ENCODE measurements at places on chromosomes 6 and 20.

GRCh38 chr6:31355583-31355948 is 1.4 kb downstream of the HLA-B start:
- no peak for DNase-seq

DNA sequence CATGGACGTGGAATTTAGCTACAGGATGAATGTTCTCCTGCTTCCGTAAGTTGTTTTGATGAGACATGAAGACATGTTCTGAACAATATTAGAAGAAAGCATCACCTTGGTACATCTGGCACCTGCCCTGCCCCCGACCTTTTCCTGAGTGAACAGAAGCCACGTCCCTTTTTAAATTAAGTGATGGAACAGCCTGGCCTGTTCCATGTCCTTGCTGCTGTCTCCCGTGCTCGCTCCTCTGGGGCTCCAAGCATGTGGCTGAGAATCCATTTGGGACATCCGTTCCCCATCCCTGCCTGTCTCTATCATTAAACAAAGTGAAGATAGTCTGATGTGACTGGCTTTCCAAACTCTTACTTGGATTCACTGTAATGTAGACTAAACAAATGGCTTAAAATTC is 36.4 kb downstream of the ERMARD start:
- DNase-seq, result peak; percentile 49

- DNase-seq, result no peak
These were observed 8.1 kb downstream of the SCRT2 start for GRCh38 chr20:667351-668034.

- DNase-seq, result no peak
These were observed 200.5 kb downstream of the PLCB4 start for GRCh38 chr20:9269280-9269971.

DNA sequence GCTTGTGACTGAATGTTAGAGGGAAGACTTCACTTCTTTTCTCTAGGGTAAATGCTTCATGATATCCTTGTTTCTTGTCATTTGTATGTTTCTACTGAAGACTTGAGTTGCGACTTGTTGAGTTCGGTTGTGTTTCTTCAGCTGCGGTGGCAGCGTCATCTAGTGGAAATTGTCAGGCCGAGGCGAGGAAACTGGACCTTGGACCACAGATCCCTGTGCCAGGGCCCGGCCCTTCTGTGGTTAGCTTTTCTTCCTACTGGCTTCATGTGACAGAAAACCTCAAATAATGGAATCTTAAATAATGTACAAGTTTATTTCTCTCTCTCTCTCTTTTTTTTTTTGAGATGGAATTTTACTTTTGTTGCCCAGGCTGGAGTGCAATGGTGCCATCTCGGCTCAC is 12.4 kb downstream of the MTHFD1L start:
- DNase-seq, result no peak

GRCh38 chr20:21324126-21324525 is 21.0 kb downstream of the XRN2 start:
- DNase-seq, result no peak

GRCh38 chr6:29809249-29809648 is 18.4 kb upstream of the HLA-G start:
- no peak for DNase-seq

DNA sequence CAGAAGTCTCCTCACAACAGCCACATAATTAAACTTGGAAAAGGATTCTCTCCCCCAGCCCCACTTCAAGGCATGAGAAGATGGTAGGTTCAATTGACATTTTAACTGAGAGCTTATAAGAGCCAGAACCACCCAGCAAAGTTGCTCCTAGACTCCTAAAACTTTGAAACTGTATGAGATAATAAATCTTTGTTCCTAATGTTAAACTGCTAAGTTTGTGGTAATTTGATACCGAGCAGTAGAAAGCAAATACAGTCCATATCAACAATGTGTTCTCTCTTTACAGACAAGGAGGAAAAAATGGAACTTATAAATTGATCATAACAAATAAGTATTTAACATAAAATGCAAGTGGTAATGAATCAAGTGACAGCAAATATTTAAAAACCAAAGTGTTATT is 831.8 kb downstream of the MAFB start:
- DNase-seq, result no peak

GRCh38 chr6:167832497-167833395 is 6.0 kb downstream of the AFDN start:
- no peak for DNase-seq

DNA sequence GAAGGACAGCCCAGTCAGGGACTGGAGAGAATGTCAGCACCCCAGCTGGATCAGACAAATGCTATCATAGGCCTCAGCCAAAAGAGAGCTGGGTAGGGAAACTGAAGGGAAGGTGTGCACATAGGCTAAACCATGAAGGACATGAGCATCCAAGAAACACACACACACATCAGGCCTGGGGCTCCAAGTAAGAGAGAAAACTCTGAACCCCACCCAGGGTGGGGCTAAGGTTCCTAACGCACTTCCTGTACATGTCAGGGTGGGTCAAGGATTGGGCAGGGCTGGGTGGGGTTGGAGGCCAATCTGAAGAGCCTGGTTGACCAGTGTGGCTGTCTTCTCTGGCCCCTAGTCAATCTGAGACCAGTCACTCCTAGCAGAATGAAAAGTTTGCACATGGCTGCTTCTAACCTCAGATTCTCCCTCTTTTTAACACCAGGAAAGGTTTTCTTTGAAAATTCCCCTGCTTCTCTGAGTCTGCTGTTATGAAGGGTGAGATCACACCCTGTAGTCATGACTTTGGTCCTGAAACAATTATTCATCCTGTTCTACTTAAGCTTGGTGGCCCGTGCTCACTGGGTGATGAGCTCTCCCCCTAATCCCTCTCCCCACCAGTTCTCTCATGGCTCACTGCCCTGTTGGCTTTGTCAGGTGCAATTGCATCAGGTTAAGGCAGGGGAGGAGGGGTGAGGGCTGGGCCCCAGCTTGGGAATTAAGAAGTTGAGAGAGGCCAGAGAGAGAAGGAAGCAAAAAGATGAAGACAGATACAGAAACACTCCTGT is 88.4 kb downstream of the MAFB start:
- DNase-seq, result no peak

DNA sequence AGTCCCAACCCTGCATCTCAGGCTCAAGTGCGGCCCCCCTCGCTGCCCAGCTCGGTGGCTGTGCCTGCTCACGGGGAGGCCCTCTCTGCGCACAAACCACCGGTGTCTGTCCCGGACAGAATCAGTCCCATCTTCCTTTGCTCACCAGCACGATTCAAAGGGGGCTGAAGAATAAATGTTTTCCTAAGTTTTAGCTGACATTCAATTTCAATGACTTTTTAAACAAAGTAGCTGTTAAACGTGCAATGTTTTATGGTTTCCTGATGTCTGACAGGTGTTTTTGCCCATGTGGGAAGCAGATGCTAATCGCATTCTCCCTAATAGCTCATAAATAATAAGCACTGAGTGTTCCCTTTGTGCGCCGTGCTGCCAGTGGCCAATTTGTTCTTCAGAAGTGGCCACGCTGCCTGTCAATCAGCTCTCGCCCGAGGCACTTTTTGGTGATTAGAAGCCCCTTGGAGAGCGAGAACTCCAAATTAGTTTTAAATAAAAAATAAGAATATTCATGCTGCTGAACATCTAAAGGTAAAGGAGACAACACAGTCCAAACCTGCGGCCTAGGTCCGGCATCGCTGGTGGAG is 26.3 kb downstream of the BHLHE23 start:
- DNase-seq, result no peak

GRCh38 chr20:44883214-44883902 is 2.1 kb upstream of the YWHAB start:
- no peak for DNase-seq

DNA sequence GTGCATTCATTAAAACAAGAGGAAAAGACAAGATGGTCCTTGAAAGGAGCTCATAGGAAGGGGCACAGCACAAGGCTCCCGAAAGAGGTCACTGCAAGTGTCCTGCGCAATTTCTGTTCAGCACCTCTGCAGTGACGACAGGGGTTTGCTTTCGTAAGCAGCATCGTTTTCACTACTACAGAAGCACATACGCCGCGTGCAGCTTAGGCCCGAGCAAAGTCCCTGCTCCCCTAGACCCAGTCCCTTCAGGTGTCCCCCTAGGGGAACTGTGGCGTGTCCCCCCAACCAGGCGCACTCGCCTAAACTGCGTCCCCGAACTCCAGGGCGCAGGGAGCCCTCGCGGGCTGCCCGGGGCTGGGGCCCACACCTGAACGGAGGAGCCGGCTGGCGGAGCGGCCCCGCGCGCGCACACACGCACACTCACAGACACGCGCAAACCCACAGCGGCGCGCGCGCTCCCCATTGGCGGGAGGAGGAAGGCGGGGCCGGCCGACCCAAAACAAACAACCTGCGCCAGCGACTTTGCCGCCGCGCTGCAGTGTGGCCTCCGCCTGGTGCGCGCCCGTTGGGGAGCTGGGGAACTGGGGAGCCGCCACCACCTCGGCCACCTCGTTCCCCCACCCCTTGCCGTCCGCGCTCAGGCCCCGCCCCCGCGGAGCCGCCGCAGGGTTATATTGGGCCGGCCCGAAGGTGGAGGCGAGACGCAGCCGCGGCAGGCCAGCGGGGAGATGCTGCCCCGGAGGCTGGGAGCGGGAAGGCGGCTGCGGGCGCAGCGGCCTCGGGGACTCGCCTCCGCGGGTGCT is at the start of gene FOXQ1:
FOXQ1 (plus strand) TSS at position 699 of the 803 bp plus-strand sequence. CDS start 607 bp downstream, outside the sequence.
- DNase-seq, result no peak

DNA sequence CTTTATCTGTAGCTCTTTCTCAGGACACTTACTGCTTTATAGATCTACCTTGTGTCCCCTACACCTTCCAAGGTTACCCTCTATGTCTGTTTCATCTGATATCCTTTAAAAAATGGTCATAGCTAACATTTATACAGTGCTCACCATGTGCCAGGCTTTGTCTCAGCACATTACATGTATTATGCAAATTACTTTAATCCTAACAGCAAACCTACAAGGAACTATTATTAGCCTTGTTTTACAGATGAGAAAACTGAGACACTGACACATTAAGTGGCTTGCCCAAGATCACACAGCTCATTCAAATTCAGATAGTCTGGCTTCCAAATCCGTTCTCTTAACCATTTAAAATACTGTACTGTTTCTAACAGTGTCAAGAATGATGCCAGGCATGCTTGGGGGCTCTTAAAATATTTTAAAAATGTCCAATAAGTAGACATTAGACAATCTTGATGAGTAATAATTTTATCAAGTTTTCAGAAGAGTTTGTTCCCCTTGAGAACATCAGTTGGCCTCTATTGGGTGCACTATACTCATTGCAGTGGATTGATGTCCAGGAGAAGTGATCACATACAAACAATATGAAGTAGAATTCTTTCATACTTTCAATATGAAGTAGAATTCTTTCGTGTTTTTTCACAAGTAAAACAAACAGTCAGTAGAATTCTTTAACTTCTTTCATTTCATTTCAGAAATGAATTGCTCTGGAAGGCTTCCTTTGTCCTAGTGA is 69.6 kb downstream of the DNAH8 start:
- DNase-seq, result no peak

DNA sequence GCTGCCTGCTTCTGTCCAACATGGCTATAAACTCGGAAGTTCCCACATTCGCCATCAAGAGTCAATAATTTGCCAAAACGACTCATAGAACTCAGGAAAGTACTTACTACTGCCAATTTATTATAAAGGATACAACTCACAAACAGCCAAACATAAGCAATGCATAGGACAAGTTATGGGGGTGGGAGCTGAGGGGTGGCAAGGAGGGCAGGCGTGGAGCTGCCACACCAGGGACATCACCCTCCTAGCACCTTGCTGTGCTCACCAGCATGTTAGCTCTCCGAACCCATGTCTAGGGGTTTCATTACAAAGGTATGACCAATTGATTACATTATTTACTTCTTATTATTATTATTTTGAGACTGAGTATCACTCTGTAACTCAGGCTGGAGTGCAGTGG is 12.4 kb downstream of the EIF2S2 start:
- DNase-seq, result no peak

- no peak for DNase-seq
These were observed 1.0 kb downstream of the PCIF1 start for GRCh38 chr20:45935416-45936046.

- no peak for DNase-seq
These were observed 47.9 kb downstream of the COL11A2 start for GRCh38 chr6:33144373-33144772.

GRCh38 chr20:37703035-37703845 is 9.4 kb downstream of the CTNNBL1 start:
- no peak for DNase-seq

DNA sequence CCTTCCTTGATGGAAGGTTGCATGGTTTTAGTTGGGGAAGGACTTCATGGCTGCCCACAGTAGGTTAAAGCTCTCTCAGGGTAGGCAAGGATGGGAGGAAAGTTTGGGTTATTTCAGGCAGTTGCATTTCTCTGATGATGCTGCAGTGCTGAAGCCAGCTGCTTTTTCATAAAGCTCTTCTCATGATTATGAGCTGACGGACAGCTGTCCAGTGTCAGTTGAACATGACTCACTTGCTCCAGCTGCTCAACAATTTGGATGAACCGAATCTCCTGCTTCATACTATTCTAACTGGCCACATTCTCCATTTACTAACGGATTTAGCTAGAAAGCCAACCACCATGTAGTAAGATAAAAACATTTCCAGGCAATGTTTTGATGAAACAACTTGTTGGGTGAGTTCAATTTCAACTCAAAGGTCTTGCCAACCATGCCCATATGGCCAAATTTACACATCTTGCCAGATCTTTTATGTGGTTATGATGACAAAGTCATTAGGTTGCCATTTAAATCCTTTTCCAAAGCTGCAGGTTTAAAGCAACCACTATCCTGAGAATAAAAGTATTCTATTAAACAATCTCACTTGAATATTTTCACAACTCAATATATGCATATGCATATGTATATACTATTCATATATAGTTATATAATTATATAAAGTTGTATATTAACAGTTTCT is 125.9 kb downstream of the HS3ST5 start:
- no peak for DNase-seq

GRCh38 chr6:3868544-3868943 is 19.4 kb downstream of the FAM50B start:
- no peak for DNase-seq

- no peak for DNase-seq
These were observed 539.2 kb downstream of the MEI4 start for GRCh38 chr6:78192057-78192456.

Data from coronary artery (tissue), 2 donors.